ENCODE measurements at places on chromosomes 1 and 21. TPM values are rescaled to one million over a fixed set of nuclear protein-coding genes. Genes with fewer than 3 reads are reported as not detected.

The DYRK3 gene
- polyA plus RNA-seq = 12.3 TPM

The APOBEC4 gene
- not detected for polyA plus RNA-seq

The ST6GALNAC5 gene
- polyA plus RNA-seq = 6.3 TPM

The NUP210L gene
- not detected for polyA plus RNA-seq

The OR14C36 gene
- polyA plus RNA-seq = not detected

The PRKAA2 gene
- polyA plus RNA-seq = 0.03 TPM

The CDKN2C gene
- polyA plus RNA-seq = 5.1 TPM

The AMY1B gene
- polyA plus RNA-seq = not detected

The CAPN9 gene
- polyA plus RNA-seq = not detected

The LCE1F gene
- 1.1 TPM for polyA plus RNA-seq

The CAMK1G gene
- not detected for polyA plus RNA-seq

The SH2D5 gene
- polyA plus RNA-seq = 20.7 TPM

The OR2M3 gene
- not detected for polyA plus RNA-seq

The CD48 gene
- not detected for polyA plus RNA-seq

The WNT3A gene
- polyA plus RNA-seq = 0.02 TPM

The HSPB7 gene
- not detected for polyA plus RNA-seq

The CYP4A22 gene
- not detected for polyA plus RNA-seq

The AKT3 gene
- polyA plus RNA-seq = 11.2 TPM

The BTF3L4 gene
- polyA plus RNA-seq = 27.7 TPM

The ZSWIM5 gene
- polyA plus RNA-seq = 0.02 TPM

The FYB2 gene
- polyA plus RNA-seq = not detected

Data from mammary epithelial cell (primary cell).